ELR (cell line): ENCODE measurements at places on chromosomes 6 and 20.

- DNase-seq, result peak; percentile 94
Measured at GRCh38 chr6:45483021-45483420, 105.3 kb upstream of the SUPT3H start.

DNA sequence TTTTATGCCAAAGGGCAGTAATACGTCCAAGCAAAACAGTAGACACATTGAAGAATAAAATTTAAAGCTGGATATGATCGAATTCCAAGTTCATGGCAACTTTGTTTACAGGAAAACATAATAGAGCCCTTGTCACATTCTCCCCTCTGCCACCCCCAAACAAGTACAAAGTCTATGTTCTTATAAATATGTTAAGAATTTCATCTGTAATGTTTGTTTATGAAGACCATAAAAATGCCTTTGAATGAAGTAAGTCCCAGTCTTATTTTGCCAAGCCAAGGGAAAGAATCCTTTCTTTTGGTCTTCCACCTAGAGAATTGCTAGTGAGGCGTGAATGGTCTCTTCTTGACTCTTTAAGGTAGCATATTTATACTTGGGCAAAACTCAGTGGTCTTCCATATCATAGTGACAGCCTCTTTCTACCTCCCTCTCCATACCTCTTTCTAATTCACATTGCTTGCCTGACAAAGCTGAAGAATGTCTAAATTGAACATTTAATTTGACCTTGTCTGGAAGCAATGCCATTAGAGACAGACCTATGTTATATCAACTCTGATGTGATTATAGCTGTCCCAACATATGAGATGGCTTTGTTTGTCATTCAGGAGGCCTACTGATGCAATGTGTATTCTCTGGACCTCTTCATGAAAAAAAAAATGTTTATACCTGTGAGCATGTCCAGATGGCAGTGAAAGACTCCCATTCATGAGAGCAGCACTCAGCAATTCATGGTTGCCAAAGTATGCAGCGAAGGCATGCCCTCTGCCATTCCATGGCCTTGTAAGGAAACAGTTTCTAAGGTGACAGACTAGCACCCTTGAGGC lies 70.6 kb upstream of the CCN2 start:
- no peak for DNase-seq

- no peak for DNase-seq
Measured at GRCh38 chr20:2617099-2617714, 35.2 kb upstream of the NOP56 start.

DNA sequence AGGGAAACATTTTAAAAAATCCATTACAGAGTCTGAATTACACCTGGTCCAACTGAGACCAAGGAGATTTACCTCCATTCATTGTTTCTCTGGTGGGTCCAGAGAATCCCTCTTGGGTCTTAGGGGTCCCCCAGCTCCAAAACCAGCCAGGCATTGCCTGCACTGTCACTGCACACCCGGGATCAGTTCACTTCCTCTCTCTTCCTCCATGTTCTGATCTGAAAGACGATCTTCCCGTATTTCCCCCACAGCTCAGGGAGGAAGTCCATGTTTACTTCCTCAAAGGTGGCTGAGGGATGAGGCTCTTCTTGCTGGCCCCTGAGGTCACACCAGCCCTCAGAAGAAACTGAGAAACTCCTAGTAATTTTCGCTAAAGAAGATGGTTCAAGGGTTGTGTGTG lies 159.7 kb downstream of the BMP7 start:
- DNase-seq, result no peak

DNA sequence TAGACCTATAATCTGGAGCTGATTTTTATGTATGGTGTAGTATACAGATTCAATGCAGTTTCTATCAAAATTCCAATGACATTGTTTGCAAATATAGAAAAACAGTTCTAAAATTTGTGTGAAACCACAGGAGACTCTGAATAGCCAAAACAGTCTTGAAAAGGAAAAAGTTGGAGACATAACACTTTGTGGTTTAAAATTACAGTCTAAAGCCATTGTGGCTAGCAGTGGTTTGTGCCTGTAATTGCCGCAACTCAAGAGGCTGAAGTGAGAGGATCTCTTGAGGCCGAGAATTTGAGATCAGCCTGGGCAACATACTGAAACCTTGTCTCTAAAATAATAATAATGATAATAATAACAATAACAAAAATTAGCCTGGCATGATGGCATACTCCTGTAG lies 213.7 kb downstream of the CDKAL1 start:
- no peak for DNase-seq

GRCh38 chr20:59585714-59586409 lies 18.5 kb upstream of the PHACTR3 start:
- no peak for DNase-seq

DNA sequence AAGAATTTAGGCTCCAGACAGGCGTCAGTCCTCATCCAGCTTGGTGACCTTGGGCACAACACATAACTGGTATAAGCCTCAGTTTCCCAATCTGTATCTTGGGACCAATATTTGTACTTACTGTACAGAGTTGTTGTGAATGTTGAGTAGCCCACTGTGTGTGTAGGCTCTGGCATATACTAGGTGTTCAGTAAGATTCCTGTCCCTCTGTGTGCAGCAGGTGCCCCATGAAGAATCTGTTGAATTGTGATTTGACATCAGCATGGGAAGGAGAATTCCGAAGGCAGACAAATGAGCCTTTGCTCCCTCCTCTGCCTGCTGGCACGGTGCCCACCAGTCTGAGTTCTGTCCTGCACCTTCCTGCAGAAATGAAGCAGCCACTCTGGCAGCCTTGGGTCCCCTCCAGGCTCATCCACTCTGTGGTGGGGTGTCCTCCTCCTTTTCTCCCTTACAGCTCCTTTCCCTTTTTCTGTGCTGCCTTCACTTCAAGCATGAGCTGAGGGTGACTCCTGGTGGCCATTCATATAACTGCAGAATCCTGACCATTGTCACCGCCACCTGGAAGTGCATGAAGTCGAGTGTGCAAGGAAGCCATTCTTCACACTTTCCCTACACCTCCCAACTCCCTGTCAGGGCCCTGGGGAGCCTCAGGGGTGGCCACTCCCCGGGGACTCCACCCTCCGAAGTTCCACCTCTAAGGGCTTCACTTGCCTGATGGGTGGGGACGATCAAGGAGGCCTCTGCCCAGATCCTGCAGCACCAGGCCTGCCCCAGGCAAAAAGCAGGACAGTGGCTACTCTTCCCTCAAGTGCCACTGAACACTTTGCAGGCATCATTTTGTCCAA lies 48.2 kb downstream of the MRPL14 start:
- DNase-seq, result peak; percentile 80

- no peak for DNase-seq
Measured at GRCh38 chr20:44067650-44068081, 119.3 kb downstream of the JPH2 start.

DNA sequence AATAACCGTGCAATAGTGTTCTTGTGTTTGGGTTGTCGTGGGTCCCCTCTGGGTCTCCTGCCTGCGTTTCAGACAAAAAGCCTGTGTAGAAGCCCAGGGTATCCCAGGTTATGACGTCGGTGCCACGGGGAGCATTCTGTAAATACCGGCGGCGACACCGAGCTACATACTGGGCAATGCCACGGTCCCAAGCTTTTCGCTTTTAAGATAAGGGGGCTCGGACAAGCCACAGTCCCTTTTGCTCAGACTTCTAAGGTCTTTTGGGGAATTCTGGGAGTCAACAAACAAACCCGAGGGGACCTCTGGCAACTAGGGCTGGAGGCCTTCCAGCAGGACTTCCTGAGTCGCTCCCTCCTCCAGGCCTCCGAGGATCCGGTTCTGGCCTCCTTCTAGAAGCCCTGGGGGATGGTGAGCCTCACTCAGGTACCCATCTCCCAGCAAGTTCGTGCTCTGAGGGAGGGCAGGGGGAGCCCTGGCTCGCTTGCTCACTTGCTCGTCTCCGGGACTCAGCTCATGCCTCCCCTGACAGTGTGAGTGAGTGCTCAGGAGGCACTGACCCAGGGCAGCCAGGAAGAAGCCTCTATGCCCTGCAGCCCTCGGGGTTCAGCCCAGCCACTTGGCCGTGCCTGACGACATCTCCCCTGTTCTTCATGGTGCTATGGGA lies 62.4 kb upstream of the MRPS10 start:
- DNase-seq, result peak; percentile 26

GRCh38 chr20:3753098-3753497 lies 14.5 kb downstream of the ADISSP start:
- peak; percentile 63 for DNase-seq

- peak; percentile 88 for DNase-seq
Measured at GRCh38 chr6:89298680-89299465, 16.2 kb downstream of the GABRR2 start.

GRCh38 chr6:133977983-133978895 lies 25.2 kb downstream of the TBPL1 start:
- peak; percentile 81 for DNase-seq

- no peak for DNase-seq
Measured at GRCh38 chr6:32844839-32845383, 1.1 kb upstream of the PSMB8 start.

GRCh38 chr20:60271597-60271996 lies 313.4 kb downstream of the CDH26 start:
- DNase-seq, result peak; percentile 47

DNA sequence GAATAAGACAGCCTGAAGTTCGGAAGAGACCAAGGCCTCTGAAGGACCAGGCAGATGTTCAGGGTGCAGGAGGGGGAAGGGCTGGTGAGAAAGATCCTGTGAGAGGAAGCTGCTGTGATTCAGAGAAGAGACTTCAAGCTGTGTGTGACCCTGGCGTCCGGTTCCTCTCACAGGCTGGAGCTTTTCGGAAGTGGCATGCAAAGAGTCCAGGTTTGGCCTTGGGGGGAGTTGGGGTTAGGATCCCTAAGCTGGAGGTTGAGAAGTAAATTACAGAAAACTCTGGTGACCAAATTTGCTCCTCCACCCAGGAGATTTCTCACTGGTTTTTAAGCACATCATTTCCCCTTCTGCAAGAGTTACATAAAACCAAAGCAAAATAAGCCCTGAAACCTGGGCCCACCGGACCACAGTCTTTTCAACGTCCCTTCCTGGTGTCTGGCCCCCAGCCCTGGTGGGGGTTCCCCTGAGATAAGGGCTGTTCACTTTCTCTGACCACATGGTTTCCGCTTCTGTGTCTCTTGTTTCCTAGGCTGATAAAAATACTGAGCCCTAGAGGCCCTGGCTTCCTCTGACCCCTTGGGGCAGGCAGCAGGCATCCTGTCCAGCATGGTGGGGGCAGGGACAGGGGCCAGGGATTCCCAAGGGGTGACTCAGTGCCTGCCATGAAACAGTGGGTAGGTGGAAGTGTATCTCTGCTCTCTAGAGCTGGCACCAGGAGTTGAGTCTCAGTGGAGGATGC lies 12.0 kb upstream of the LTA start:
- peak; percentile 96 for DNase-seq
